ENCODE measurements at places on chromosomes 16 and 17.

DNA sequence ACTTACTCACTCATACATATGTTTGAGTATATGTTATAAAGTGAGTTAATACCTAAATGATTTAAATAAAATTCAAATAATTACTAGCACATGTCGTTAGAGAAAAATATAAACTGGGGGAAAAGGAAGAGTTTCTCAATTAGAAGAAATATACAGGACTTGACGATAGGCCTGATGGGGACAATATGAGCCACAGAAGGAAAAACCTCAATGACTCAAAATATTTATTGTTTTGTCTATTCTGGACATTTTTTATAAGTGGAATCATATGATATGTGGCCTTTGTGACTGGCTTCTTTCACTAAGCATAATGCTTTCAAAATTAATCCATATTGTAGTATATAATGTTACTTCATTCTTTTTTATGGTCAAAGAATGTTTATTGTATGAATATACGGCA lies 339.2 kb upstream of the PMFBP1 start:
- no peak for DNase-seq

GRCh38 chr16:67541391-67542263 lies 13.0 kb downstream of the RIPOR1 start:
- DNase-seq: no peak

DNA sequence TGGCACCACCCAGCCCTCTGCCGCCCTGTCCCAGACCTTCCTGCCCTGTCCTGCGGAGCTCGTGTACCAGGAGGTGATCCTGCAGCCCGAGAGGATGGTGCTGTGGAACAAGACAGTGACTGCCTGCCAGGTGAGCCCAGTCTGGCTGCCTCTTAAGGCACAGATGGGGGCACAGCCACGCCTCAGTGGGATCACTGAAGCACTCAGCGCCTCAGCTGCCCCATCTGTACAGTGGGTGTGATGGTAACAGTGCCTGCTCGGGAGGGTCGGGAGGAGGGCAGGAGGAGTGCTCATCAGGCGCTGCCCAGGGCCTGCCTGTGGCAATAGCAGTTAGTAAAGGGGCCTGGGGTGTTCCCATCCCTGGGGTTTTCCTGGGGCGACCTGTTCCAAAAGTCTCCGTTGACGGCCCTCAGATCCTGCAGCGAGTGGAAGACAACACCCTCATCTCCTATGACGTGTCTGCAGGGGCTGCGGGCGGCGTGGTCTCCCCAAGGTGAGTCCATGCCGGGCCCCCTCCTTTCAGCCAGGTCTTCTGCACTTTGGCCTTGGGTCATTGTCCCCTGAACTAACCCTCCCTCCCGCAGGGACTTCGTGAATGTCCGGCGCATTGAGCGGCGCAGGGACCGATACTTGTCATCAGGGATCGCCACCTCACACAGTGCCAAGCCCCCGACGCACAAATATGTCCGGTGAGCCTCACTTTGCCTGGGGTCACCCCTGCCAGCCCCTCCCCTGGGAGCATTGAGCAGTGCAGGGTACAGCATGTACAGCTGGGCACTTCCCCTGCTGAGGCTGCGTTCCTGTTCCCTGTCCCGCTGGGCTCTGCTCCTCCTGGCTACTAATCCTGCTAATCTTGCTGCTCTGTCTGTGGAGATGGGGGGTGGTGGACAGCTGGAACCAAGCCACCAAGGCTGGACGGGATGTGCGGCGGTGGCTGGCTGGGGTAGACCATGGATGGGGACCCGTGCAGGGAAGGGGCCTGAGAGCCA lies 4.5 kb upstream of the TCAP start:
- DNase-seq: no peak

GRCh38 chr16:12315330-12316136 lies 339.0 kb downstream of the SNX29 start:
- no peak for DNase-seq

All from C1 segment of cervical spinal cord (tissue), 14 donors.